Transverse colon (tissue), 4 donors: ENCODE measurements at places on chromosomes 6 and 20.

DNA sequence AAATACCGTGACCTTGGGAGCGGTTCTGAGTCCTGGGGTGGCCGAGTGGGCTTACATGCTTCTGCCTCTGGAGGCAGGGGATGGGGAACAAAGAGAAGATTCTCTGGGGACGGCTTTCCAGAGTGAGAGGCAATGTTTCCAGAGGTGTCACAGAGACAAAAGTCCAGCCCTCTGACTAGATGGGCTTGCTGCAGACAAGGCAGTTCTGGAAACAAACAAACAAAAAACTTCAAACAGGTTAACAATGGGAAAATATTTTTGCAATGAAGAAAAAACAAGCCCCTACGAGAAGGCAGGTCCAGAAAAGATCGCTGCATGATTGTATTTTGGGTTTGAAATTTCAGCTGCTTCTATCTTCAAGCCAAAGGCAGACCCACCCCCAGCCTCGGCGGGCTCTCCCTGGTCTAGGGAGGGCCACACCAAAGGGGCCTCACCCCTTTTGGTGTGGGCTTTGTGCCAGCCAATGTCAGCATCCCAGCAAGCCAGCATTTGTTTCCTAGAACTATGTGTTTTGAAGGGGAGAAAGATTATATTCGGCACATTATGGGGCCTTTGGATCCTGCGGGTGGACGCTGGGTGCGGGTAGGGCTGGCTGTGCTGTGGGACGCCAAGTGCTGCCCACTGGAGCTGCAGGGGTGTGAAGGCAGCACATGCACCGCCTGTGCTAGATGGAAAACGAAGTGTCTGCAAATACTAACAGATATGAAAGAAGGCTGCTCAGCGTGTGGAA, 42.9 kb downstream of the RIOK1 start:
- no peak for DNase-seq

GRCh38 chr6:133977983-133978895, 25.2 kb downstream of the TBPL1 start:
- DNase-seq: no peak

GRCh38 chr20:53865901-53866793, 204.2 kb downstream of the BCAS1 start:
- peak; percentile 53 for DNase-seq

- no peak for DNase-seq
Observed at GRCh38 chr6:118580585-118581419, 32.7 kb downstream of the PLN start.

- no peak for DNase-seq
Observed at GRCh38 chr6:134732763-134733162, 217.1 kb downstream of the ALDH8A1 start.

DNA sequence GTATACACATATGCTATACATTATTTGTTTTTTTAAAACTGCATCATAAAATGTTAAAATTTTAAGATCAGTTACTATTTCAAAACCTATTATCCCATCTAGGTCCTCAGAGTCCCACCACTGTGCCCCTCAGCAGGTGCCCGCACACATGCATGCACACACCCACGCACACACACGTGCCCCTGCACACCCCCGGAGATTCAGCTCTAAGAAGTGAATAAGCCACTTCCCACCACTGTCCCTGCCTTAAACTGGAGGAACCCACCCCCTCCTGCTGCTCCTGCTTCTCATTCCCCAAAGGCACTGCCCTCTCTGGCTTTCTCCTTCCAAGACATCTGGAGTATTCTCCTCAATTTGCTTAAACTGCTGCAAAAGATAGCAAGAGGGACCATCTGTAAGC, 5.4 kb upstream of the FAM210B start:
- no peak for DNase-seq

DNA sequence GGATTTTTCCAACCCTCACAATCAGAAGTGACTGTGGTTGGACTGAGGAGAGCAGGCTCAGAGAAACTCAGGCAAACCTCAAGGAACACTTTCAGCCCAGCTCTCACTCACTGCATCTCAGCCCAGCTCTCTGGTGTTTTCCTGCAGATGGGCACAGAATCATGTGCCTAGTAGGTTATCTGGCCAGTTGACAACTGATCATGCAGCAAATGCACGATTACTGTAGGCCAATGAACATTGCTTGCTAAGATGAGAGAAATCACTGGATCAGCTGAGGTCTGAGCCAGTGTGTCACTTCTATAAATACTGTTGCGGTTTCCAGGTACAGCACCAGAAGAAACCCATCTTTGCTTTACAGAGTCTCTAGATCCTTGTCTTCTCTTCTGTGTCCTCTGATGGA, 540.5 kb downstream of the CD83 start:
- no peak for DNase-seq

- peak; percentile 19 for DNase-seq
Observed at GRCh38 chr6:43355862-43356590, 13.4 kb downstream of the ZNF318 start.

DNA sequence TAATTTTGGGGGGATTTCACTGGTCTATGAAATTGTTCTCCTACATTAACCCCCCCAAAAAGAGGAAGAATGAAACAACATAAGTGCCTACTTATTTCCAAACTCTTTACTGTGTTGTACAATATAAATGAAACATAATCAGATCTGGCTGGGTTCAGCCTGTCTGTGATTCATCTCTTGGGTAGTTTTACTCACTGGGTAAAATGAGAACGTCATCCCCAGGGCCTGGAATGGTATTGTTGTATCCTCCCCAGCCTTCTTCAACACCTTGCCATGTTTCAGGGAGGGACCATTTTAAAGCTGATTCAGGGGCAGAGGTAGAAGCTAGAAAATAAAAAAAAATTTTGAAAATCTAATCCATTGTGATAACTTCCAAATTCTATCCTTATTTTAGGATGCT, 256.7 kb downstream of the PKHD1 start:
- no peak for DNase-seq

- no peak for DNase-seq
Observed at GRCh38 chr6:36721369-36722140, 23.9 kb downstream of the RAB44 start.

- no peak for DNase-seq
Observed at GRCh38 chr20:45867136-45867818, 9.9 kb downstream of the ZSWIM3 start.

DNA sequence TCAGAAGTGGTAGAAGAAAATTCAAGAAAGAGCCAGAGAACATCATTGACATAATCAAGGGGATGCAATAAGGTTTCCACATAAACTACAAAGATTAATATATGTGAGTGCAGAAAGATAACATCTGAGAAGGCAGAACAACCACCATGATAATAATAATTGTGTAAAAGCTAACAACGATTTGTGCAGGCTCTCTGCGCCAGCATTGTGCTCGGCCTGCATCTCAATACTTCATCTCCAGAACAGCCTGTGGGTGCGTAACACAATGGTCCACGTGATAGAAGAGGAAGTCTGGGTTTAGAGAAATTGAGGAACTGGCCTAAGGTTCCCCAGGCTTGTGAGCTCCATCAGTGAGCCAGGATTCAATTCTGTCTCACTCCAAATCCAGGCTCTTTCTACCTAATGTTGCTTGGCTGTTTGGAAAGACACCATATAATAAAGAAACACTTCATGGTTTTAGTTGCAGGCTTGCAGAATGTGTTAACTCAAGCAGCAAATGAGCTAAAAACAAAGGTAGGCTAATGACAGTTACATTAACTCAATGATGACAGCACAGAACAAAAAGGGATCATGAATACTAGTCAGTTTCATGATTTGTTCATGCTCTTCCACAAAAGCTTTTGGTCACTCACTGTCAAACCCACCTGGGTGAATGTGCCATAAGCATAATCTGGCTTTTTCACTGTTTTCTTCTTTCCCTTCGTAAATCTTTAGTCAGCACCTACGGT, 71.2 kb downstream of the LY86 start:
- DNase-seq: peak; percentile 19

DNA sequence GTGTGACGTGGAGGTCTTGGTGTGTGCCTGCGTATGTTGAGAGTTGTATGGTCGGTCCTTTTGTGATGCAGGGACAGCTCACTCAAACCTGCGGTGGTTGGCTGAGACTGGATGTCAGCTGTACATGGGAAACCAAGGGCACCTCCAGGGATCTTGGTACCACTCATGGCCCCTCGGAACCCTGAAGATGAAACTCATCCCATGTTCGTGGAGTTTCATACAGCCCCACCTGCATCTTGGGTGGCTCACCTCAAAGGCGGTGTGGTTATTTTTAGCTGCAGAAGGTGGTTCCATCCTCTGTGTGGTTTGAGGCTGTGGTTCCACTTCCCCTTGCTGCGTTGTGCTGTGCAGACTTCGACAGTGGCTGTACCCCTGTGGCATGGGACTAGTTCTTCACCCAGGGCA, 52.6 kb upstream of the SLC22A1 start:
- DNase-seq: peak; percentile 44

- no peak for DNase-seq
Observed at GRCh38 chr20:54486585-54486984, 11.2 kb downstream of the DOK5 start.

DNA sequence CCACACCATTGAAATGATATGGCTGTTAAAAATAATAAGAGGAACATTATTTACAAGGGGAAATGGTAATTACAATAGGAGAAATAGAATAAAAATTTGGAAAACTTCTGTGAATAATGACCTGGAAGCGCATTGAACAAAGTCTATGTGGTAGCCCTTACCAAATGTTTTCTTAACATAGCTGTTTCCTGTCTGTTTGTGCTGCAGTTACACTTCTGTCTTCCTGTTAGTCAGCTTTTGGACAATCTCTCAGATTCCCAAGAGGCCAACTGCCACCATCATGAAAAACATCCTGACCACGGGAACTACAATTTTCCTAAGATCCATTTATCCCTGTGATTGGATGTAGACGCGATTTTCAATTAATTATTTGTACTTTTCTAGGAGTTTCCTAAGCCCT, 754.4 kb upstream of the MARCKS start:
- DNase-seq: no peak

DNA sequence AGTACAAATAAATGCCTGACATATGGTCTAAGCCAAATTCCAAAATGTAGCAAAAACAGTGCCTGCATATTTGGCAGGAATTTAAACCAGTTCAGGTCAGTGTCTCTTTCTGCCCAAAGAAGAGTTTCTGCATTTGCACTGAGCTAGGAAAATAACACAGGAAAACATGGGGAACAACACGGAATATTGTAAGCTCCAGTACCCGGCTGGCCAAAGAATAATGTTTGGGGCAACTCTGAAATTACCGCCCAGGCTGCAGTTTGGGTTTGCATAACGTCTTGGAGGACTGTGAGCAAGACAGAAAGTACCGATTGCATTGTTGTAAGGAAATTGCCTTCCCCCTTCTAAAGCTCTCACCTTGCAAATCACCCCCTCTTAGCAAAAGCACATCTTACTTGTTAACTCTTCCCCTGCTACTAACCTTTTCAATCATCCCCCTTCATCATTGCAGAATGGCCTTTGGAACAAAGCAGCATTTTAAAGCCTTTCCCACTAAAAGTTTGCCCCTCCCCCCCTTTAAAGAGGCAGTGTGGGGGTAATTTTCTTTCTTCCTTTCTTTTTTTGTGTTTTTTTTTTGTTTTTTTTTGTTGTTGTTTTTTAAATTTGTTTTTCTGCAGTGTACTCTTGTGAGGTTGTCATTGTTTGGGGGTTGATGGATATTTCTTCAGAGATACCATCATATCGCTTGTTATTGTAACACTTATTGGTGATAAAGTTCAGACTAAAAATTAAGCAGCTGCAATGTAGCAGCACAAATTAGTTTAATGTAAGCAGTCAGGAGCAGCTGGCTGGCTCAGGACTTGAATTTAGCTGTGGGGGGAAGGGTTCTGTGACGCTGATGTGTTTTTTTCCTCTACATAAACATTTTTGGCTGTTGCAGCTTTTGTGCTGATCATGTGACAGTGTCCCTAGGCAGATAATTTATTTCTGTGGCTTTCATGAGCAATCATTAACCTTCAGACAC, 100.0 kb upstream of the CITED2 start:
- DNase-seq: peak; percentile 11

DNA sequence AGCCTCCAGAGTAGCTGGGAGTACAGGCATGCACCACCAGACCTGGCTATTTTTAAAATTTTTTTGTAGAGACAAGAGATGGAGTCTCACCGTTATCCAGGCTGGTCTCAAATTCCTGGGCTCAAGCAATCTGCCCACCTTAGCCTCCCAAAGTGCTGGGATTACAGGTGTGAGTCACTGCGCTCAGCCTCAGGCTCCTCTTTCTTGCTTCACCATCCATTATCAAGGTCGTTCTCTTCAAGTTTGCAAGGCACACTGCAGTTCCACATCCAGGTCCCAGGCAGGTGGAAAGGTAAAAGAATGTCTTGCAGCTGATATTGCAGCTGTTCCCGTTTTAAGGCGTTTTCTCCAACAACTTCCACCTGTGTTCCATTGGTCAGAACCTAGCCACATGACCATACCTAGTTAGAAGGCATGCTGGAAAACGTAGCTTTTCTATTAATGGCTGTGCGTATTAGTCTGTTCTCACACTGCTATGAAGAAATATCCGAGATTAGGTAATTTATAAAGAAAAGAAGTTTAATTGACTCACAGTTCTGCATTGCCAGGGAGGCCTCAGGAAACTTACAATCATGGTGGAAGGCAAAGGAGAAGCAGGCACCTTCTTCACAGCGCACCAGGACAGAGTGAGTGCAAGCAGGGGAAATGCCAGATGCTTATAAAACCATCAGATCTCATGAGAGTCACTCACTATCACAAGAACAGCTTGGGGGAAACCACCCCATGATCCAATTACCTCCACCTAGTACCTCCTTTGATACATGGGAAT, 51.7 kb downstream of the PCNA start:
- no peak for DNase-seq

DNA sequence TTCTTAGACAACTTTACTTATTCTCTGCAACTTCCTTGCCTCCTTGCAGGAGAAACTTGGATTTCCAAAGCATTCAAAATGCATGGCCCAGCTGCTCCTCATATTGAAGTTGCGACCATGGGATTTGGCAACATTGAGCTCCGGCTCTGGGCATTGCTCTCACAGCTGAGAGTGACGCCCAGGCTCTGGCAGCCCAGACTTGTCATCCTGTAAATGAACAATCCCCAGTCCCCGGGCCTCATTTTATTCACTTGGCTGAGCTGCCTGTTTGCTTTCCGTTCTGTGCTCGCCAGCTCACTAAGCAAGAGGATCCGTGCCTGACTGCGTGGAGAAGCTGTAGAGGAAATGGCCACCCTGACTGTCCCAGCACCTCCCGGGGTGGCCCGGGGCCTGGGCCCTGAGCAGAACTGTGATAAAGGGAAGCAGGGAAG, 119.5 kb upstream of the CD93 start:
- DNase-seq: peak; percentile 43

- no peak for DNase-seq
Observed at GRCh38 chr6:82775361-82775760, 290.3 kb downstream of the UBE3D start.
